Large intestine (tissue), 12 donors: ENCODE measurements at places on chromosomes 7 and 10. TPM values are rescaled to one million over a fixed set of nuclear protein-coding genes. Genes with fewer than 3 reads are reported as not detected.

DNA sequence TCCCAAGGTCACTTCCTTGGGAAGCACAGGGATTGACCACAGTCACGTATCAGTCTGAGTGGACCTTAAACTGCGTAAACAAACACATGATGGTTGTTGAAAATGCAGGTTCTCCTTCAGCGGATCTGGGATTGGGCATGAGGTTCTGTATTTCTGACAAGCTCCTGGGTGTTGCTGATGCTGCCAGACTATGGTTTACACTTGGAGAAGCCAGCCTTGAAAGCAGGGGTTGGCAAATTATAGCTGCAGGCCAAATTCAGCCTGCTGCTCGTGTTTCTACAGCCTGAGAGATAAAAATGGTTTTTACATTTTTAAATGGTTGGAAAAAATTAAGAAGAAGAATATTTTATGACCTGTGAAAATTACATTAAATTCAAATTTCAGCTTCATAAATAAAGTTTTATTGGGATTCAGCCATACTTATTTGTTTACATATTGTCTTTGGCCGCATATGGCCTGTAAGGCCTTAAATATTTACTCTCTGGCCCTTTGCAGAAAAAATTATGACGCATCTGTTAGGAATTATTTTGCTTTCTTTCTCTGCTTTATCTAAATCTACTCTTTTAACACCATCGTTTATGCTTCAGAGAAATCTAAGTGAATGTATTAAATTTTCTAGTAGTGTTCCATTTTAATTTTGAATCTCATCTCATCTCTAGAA, 109.6 kb downstream of the SH2D4B start:
- DNase-seq: no peak

CALML3 gene
- 0.09 TPM for polyA plus RNA-seq

- no peak for DNase-seq
Measured at GRCh38 chr7:5451391-5451790, 27.8 kb upstream of the TNRC18 start.

DNA sequence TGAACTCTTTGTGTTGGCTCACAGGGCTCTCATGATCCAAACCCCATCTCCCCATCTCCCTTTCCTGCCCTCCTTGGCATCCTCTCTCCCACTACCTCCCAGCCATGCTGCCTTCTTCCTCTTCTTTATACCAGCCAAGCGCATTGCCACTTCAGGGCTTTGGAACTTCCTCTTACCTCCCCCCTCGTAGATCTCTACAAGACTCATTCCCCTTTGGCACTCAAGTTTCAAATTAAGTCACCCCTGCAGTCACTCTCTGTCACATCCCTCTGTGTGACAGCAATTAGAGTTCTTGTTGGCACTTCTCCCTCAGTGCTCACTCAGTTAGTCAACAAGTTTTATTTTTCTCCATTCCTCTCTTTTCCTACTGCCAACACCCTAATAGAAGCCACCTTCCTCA, 20.8 kb upstream of the NRP1 start:
- DNase-seq: no peak

ZNF438 gene
- 7.3 TPM for polyA plus RNA-seq

STK32C gene
- polyA plus RNA-seq: 16.2 TPM

GRCh38 chr7:150450491-150451001, at the start of gene GIMAP8:
Gene GIMAP8, plus strand, starts transcription at chr7:150450630. Its CDS starts 16,069 bp downstream, at chr7:150466699.
- DNase-seq: peak; percentile 13

ZNF365 gene
- polyA plus RNA-seq: 0.48 TPM

DNA sequence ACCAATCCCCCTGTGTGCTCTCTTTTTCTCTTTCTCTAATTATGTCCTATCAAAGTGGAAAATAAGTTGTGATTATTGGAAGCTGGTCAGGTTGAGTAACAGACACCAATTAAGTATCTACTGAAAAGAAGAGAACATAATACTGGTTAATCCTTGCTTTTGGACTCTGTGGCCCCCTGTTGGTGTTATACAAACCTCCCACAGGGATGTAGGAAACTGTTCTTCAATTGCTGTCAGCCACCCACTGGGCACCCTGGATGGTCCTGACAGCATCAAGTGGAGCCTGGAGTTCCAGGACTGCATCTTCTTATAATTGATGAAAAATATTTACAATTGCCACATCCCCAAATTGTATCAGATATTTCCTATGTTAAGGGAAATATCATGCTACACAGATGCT, 939.7 kb downstream of the KCNMA1 start:
- DNase-seq: no peak

ANXA8L1 gene
- polyA plus RNA-seq: 7.9 TPM

DNA sequence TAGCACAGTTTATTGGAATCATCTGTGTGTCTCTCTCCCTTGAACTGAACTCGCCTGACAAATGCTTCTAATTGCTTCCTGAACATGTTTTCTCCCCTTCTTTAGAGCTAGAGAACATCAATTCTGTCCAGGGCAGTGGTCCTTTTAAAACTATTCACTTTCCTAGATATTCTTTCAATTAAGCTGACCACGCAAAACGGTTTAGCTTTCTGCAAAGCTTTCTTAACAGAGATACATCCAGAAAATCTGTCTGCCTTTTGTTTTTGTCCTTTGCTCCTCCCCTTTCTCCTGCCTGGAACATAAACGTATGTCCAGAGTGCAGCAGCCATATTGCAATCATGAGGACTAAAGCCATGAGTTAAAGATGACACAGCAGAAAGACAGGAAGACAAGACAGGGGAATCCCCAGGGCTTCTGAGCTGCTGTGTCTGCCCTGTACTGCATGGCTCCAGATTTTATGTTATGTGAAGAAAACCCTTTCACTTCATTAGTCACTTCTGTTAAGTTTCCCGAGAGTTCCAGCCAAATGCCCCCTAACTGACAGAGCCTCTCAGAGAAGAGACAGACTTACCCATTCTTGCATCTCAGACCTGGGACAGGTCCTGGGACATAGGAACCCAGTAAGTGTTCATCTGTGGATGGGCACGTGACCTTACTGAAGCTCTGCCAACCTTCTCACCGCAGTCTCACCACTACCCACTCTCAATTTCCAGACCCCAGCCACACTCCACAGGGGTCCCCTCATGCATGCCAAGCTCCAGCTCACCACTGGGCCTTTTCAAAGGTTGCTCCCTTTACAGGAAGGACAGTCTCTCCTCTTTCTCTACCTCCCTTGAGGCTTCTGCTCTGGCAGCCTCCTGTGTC, 35.0 kb upstream of the CPXM2 start:
- no peak for DNase-seq

DNA sequence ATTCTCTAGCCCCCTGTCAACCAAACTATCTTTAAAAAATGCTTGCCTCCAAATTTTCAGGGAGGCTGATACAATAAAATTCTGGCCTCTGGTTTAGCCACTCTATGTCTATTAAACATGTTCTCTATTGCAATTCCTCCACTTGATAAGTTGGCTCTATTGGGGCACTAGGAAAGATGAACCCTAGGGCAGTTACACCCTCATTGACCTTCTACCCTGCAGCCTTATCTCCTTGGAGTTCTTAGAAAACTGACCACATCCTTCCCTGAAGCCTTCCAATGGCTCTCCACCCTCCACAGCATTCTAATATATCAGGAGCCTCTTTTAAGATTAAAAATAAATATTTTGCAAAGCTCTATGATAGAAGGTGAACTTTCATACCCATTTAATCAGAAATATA, 30.6 kb downstream of the SVOPL start:
- DNase-seq: no peak

GRCh38 chr10:102727037-102727818, 12.8 kb downstream of the SFXN2 start:
- no peak for DNase-seq

GRCh38 chr10:132596742-132597279, 59.2 kb downstream of the INPP5A start:
- DNase-seq: no peak
